ENCODE measurements at places on chromosomes 16 and 17.
A peak's percentile ranks its signal among the peaks of the same experiment; 100 is the strongest.

DNA sequence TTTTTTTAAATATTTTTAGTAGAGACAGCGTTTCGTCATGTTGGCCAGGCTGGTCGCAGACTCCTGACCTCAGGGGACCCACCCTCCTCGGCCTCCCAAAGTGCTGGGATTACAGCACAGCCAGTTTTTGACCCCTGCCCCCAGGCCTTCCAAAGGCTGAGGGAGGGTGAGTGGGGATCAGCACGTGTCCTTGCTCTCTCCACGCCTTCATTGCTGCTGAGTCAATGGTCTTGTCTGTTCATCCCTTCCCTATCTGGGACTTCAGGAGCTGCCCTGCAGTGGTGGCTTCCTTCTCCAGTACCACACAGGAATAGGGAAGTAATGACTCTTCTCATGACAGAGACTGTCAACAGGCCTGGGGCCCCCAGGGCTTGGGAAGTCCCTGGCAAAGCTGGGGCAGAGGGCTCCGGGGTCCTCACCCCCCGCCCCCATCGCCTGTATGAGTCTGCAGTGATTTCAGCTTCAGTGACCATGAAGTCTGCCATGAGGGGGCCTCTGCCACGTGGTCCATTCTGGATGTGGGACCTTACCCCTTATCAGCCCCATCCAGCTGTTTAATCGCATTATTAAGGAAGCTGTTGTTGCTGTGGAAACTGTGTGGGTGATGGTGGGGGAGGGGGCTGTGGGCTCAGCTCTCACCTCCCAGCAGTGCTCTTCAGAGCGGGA lies 6.1 kb downstream of the ABCC3 start:
- peak; percentile 16 for DNase-seq

GRCh38 chr17:57902800-57903759 lies 52.1 kb downstream of the CUEDC1 start:
- peak; percentile 91 for DNase-seq

- peak; percentile 80 for DNase-seq
Observed at GRCh38 chr17:72376526-72377345, 255.9 kb downstream of the SOX9 start.

- DNase-seq: no peak
Observed at GRCh38 chr16:2383501-2383900, 43.0 kb upstream of the ABCA3 start.

DNA sequence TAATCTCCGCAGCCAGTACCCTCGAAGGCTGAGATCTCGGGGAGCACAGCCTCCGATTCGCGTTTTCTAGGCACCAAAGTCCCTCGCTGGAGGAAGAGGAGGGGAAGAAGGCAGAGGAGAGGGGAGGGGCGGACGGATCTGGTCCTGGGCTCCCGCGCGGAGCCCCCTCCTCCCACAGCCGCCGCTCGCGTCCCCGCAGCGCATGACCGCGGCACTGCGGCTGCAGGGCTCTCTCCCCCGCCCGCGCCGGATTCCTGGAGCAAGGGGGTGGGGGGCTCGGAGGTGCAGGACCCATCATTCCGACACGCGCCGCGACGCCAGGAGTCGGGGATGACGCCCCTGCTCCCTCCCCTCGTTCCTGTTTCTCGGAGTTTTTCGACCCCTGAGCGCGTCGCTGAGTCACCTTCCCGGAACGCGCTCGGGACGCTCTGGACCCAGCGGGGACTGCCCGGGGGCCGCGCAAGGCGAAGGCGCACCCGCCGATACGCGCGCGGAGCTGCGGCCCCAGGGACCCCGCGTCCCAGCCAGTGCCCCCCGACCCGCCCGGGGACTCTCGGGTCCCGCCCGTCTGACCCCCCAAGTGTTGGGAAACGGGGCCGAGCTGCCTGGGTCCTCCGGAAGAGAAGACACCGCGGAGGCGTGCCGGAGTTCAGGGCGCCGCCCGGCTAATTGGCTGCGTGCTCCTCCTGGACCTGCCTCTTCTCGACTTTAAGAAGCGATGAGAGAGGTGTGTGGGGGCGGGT lies 1.4 kb upstream of the SPHK1 start:
- DNase-seq: peak; percentile 42

DNA sequence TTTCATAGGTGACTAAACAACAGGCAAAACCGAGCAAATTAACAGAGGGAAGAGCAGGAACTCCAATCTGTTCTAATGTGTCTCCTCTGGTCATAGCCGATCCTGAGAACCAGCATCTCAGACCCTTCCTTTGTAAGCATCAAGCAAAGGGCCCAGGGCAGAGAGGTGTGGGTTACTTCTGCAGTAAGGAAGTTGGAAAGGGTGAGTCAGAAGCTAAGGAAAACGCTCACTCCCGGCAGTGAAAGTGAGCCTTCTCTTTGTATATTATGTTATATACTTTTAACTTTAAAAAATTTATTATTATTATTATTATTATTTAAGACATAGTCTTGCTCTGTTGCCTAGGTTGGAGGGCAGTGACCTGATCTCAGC lies 77.7 kb downstream of the MRM3 start:
- DNase-seq: no peak

- DNase-seq: no peak
Observed at GRCh38 chr17:14048169-14048568, 21.1 kb upstream of the COX10 start.

DNA sequence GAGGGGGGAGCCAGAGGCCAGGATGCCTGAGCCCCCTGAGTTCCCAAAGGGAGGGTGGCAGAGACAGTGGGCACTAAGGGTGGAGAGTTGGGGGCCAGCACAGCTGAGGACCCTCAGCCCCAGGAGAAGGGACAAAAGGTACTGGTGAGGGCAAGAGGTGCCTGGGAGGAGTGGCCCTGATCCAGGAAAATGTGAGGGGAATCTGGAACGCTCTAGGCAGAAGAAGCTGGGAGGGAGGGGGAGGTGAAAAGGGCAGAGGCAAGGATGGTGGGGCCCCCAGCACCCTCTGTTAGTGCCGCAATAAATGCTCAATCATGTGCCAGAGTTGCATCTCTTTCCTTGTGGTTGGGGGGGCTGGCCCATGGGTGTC lies 1.1 kb downstream of the TCAP start:
- no peak for DNase-seq

- no peak for DNase-seq
Observed at GRCh38 chr17:45998987-45999899, at the start of gene STH. TSS of gene STH (plus strand) at chr17:45999250. CDS start at chr17:45999280, 30 bp downstream.

DNA sequence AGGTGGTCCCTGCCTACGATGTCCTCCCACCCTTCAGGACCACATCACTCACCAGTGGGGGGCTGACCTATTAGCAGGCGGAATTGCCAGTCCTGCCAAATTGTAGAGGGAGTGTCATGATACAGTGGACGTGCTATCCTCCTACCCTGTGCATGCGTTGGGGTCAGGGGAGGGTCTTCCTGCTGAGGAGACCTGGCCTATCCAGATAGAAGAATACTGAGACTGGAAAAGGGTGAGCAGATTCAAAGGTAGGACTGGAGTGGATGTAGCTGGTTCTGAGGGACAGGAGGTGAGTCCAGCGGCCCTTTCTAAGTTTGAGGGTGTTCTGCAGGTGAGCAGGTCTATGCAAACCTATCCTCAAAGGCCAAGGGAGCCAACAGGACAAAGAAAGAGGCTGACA lies 8.0 kb downstream of the PRSS41 start:
- no peak for DNase-seq

DNA sequence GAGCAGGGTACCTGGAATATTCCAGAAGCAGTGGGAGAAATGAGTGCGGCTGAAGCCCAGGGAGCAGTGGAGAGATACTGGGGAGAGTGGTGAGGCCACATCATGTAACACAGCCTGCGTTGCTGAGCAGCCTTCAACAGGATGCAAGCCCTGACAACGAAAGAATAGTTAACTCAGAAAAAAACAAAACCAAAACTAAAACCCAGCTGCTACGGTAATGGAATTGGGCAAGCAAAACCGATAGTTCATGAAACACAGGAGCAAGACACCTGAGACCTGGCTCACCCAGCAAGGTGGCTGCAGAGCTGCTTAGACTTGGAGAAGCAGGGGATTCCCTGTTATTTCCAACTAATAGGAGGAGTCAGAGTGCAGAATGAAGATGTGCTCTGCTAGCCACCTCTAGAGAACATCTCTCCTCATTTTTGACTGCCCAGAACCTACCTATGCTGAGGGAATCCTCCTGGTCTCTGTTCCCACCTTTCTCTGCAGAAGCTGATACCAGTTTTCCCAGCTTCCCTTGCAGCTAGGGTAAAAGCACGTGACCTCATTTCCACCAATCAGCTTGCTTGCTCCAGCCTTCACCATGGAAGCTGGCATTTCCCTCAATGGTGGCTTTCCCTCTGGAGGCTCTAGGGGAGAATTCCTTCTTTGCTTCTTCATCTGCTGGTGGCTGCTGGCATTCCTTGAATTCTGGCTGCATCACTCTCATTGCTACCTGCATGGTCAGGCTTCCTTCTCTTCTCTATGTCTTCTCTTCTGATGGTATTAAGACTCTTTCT lies 59.4 kb upstream of the XYLT1 start:
- DNase-seq: no peak

GRCh38 chr16:1133810-1134520 lies 18.9 kb upstream of the CACNA1H start:
- DNase-seq: no peak

GRCh38 chr17:34377078-34377823 lies 14.2 kb upstream of the CCL1 start:
- no peak for DNase-seq

DNA sequence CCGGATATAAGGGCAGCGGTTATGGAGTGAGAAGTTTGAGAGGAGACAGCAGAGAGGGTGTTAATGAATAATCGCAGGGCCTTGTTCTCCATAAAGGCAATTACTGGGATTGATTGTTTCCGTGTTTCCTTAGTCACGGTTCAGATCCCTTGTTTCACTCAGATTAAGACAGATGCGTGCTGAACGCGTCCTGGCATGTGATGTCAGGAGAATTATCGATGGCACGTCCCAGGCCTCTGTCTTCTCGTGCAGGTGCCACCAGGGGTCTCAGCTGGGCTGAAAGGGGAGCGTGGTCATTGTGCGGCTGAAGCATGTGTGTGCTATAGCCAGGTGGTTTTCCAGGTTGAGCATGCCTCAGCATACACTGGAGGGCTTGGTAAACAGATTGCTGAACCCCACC lies 142.4 kb upstream of the NOL11 start:
- DNase-seq: no peak

DNA sequence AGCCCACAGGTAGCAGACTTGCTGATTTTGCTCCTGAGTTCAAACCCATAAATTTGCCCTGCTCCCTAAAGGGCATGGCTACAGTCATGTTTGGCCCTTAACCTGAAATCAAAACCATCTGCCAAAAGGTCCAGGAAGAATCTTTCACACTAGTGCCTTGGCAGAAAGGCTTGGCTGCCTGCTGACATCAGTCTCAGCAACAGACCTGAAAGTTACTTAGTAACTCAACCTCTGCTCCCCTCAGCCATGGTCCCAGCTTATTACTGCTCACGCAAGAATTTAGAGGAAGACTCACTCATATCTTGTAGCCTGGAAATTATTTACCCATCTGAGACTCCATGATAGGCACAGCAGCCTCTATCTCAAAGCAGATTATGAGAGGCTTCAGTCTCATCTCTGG lies 98.0 kb upstream of the KIF2B start:
- peak; percentile 1 for DNase-seq

- DNase-seq: peak; percentile 69
Observed at GRCh38 chr16:89909777-89910716, 8.6 kb upstream of the MC1R start.

Data from fibroblast of gingiva (primary cell).